ENCODE measurements at places on chromosomes 11 and 22.

GRCh38 chr11:9528136-9528501 lies 45.4 kb upstream of the WEE1 start:
- no peaks in the 10 kb centered on the region for H3K36me3 ChIP-seq
- H3K27me3 ChIP-seq = no peaks in the 10 kb centered on the region
- H3K27ac ChIP-seq = no peak overlapping the region
- H3K4me3 ChIP-seq = no peak overlapping the region
- H3K4me1 ChIP-seq = peaks cover 7% of the 10 kb centered on the region
- DNase-seq = no peak

GRCh38 chr22:44002997-44003396 lies 21.1 kb upstream of the PARVB start:
- H3K27me3 ChIP-seq = no peaks in the 10 kb centered on the region
- H3K4me1 ChIP-seq = no peaks in the 10 kb centered on the region
- no peak overlapping the region for H3K27ac ChIP-seq
- H3K4me3 ChIP-seq = no peak overlapping the region
- H3K36me3 ChIP-seq = no peaks in the 10 kb centered on the region

- no peaks in the 10 kb centered on the region for H3K4me1 ChIP-seq
- no peaks in the 10 kb centered on the region for H3K27me3 ChIP-seq
- no peaks in the 10 kb centered on the region for H3K36me3 ChIP-seq
- no peak overlapping the region for H3K27ac ChIP-seq
These were observed 71.8 kb downstream of the PIWIL4 start for GRCh38 chr11:94638902-94639373.

GRCh38 chr22:37017356-37017755 lies 1.9 kb downstream of the TST start:
- H3K4me1 ChIP-seq = peaks cover 41% of the 10 kb centered on the region
- no peaks in the 10 kb centered on the region for H3K27me3 ChIP-seq
- no peaks in the 10 kb centered on the region for H3K36me3 ChIP-seq
- no peak overlapping the region for H3K4me3 ChIP-seq
- no peak for DNase-seq
- H3K27ac ChIP-seq = no peak overlapping the region

- H3K4me3 ChIP-seq = no peak overlapping the region
- peaks cover 9% of the 10 kb centered on the region for H3K4me1 ChIP-seq
- DNase-seq = no peak
These were observed 97.3 kb downstream of the PDHX start for GRCh38 chr11:35013514-35014233.

GRCh38 chr11:74307434-74307833 lies 4.0 kb downstream of the P4HA3 start:
- DNase-seq = no peak
- H3K27ac ChIP-seq = no peak overlapping the region
- no peaks in the 10 kb centered on the region for H3K36me3 ChIP-seq
- no peak overlapping the region for H3K4me3 ChIP-seq
- no peaks in the 10 kb centered on the region for H3K4me1 ChIP-seq

DNA sequence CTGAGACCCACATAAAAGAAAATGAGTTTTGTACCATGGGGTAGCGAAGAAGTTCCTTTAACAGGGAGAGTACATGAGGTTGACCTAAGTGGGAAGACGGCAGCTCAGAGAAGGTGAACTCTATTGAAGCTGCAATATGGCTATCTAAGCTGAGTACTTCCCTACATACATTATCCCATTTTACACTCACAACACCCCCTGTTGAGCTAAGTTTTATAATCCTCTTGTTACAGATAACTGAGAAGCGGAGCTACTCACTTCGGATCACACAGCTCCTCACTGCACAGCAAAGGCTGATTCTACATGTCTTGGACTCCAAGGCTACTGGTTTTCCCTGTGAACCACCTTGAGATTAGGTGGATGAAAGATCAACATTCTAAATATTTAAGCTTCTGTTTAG lies 8.2 kb upstream of the PIWIL4 start:
- H3K27me3 ChIP-seq = no peaks in the 10 kb centered on the region
- H3K4me3 ChIP-seq = no peak overlapping the region
- no peaks in the 10 kb centered on the region for H3K36me3 ChIP-seq
- no peaks in the 10 kb centered on the region for H3K4me1 ChIP-seq
- no peak for DNase-seq

DNA sequence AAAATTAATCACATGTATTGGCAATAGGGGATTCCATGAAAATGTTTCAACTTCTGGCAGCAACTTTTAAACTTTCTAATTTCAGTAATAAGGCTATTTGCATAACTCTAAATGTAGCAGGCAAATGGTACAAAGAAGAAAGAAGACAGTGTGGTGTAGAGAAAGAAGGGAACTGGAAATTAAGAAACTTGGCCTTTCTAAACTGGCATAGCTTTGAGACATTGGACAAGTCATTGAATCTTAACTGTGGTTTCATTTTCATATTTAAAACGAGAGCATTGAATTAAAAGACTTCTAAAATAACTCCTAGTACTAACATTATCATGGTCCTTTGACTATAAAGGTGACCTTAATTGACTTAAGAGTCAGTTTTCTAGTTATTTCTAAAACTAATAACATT lies 125.0 kb downstream of the UVRAG start:
- H3K27ac ChIP-seq = no peak overlapping the region
- H3K27me3 ChIP-seq = no peaks in the 10 kb centered on the region
- no peak for DNase-seq
- H3K4me3 ChIP-seq = no peak overlapping the region
- H3K4me1 ChIP-seq = peaks cover 10% of the 10 kb centered on the region

DNA sequence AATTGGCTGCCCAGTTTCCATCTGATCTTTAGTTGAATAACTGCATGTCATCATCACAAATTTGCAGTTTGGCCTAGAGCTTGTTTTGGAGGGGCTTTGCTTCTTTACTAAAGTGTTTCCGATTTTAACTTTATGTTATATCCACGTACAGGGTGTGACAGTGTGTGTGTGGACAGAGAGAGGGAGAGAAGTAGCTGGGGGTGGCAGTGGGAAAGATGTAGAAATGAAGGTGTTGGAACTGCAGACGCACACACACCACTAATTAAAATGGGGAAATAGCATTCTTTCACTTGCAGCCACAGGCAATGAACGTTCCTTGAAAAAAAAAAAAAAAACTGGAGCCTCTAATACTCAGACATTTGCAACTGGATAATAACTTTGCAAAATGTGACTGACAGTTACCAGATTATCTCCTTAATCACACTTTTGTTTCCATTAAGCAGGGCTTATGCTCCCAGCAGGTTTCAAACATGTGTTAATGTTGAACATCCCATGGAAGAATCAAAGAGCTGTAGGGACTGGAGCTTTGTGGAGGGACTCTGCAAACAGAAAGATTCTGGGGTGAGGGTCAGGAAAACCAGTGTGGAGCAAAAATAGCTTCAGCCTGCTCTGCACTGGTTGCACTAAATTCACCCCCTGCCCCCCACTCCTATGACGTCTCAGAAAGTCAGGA lies 238.1 kb upstream of the TENM4 start:
- H3K4me1 ChIP-seq = no peaks in the 10 kb centered on the region
- H3K27ac ChIP-seq = no peak overlapping the region
- no peak for DNase-seq

DNA sequence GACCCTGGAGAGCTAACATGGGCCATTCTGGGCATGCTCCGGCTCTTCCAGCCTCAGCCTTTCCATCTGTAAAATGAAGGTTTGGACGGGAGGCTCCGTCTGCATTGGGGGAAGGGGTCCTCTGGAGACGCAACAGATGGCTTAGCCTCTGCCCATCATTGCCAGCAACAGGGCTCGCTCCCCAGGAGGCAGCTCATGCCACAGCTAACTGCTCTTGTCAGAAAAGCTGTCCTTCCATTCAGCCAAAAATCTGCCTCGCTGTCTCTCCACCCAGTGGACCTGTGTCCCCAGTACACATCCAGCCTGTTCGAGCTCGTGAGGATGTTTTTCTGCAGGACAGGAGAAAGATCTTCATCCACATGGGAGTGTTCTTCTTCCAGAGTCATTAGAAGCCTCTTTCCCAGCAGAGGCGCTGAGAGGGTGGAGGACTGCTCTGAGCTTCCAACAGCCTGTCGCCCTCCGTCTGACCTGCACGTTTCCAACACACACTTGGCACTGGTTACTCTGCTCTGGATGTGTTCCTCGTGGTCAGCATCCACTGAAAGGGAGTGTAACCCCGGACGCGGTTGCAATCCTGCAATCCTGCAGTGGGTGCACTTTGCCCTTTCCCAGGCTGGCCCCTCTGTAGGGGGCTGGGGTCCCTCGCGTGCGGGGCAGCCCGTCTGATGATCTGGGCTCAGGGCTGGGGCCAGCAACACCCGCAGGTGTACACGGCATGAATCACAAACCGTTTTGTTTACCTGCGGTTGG lies 1340.9 kb downstream of the TBC1D22A start:
- no peak overlapping the region for H3K4me3 ChIP-seq
- no peak for DNase-seq
- no peaks in the 10 kb centered on the region for H3K36me3 ChIP-seq

DNA sequence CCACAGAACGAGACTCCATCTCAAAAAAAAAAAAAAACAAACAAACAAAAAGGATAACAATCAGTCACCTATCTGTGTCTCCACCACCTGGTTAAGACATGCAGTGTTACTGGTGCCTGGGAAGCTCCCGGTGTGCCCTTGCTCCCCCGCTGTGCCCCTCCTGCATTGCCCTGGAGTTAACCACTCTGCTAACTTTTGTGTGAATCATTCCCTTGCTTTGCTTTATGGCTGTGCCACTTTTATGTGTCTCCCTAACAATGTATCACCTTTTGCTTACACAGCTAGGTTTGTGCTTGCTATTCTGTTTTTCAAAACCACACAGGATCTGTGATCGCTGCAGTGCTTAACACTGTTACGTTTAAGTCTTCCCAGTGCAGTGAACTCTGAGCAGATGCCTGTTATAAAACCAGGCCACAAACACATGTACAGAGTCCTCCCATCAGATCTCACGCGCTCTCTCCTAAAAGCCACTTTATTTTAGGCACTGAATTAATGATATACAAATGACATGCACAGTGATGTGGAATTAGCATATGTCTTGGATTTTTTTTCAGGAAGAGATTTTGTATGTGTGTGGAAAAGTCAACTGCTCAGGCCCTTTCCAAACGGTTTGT lies 69.9 kb downstream of the BUD13 start:
- no peaks in the 10 kb centered on the region for H3K36me3 ChIP-seq
- no peak overlapping the region for H3K4me3 ChIP-seq
- DNase-seq = no peak
- H3K27me3 ChIP-seq = no peaks in the 10 kb centered on the region
- no peak overlapping the region for H3K27ac ChIP-seq
- H3K4me1 ChIP-seq = no peaks in the 10 kb centered on the region

DNA sequence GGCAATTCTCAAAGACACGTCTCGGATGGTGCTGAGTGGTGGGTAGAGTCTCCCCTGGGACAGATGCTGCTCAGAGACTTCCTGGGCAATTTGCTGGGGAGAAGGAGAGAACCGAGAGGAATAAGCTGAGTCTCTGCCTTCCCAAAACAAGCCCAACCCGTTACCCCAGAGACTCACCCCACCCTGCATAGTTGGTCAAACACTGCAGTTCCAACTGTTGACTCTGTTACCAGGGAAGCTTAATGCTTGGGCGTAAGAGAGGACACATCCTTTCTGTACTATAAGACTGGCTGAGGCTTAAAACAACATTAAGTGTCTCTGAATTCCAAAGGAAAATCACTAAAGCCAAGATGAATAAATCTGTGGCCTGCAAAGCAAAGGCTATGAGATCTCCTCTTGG lies 68.1 kb downstream of the CCDC81 start:
- no peak overlapping the region for H3K4me3 ChIP-seq
- H3K27ac ChIP-seq = no peak overlapping the region
- H3K36me3 ChIP-seq = no peaks in the 10 kb centered on the region

DNA sequence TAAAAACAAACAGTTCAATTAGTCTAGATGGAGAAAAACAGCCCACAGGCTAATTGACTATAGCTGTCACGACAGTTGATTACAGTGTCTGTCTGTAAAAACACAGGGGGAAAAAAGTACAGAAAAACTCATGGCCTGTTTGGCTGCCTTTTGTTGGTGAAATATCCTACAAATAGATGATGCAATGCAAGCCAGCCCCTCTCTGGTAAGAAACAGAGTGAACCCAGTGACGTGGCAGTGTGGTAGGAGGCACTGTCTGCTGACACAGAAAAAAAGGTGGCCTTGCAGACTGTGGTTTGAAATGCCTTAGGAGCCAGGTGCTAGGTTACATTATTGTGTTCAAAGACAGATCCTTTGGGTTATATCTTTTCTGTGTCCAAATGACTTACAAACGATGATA lies 431.4 kb upstream of the CCDC90B start:
- H3K4me1 ChIP-seq = no peaks in the 10 kb centered on the region
- H3K27ac ChIP-seq = no peak overlapping the region
- H3K27me3 ChIP-seq = no peaks in the 10 kb centered on the region
- DNase-seq = no peak
- H3K36me3 ChIP-seq = no peaks in the 10 kb centered on the region

DNA sequence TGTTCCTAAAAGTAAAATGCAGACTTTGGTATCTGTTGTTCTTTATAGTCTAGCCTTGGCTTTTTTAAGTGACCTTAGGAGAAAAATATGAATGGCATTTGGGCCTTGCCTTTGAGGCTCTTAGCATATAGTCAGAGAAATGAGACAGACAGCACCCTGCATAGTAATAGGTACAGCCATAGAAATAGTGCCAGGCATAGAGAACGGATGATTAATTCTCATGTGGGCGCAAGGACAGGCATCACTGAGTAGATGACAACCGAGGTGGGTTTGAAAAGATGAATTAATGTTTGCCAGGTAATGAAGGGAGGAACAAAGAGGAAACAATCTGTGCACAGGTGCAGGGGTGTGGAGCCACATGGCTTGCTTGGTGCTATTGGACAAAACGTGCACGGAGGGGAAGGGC lies 90.5 kb downstream of the BMAL1 start:
- H3K4me3 ChIP-seq = no peak overlapping the region
- no peak for DNase-seq
- no peak overlapping the region for H3K27ac ChIP-seq
- no peaks in the 10 kb centered on the region for H3K4me1 ChIP-seq

GRCh38 chr11:80532633-80533232 lies 1091.9 kb upstream of the TENM4 start:
- peak; percentile 48 for DNase-seq
- H3K27me3 ChIP-seq = no peaks in the 10 kb centered on the region
- H3K27ac ChIP-seq = no peak overlapping the region
- no peaks in the 10 kb centered on the region for H3K4me1 ChIP-seq
- H3K4me3 ChIP-seq = no peak overlapping the region
- no peaks in the 10 kb centered on the region for H3K36me3 ChIP-seq

DNA sequence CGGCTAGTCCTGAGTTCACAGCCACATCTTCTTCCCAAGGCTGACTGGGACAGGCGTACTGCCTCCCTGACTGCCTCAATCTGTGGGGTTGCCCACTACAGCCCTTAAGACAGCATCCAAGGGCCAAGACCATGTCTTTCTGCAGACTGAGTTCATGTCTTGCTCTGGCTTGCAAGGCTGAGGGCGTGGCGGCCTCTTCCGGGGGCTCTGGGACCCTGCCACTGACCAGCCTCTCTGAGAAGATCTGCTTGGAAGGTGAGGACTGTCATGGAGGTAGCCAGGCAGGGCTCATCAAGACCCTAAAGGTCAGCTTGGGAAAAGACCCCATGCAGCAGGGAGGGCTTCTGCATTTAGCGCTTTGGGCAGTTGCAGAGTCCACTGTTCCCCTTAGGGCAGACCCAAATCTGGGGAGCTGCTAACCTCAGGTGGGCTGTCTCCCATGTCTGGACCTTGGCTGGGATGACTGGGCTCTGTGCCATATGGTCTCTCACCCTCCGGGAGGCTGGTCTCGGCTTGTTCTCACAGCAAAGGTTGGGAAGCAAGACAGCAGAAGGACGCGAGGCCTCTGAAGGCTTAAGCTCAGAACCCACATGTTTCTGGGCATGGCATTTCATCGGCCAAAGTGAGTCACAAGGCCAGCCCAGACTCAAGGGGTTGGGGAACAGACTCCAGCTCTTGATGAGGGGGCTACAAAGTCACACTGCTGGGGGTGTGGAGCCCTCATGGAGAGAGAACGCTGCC lies 109.1 kb upstream of the LMO1 start:
- DNase-seq = no peak
- no peaks in the 10 kb centered on the region for H3K27me3 ChIP-seq
- H3K36me3 ChIP-seq = no peaks in the 10 kb centered on the region
- H3K4me1 ChIP-seq = no peaks in the 10 kb centered on the region

Measured in pancreas (tissue), 10 donors.